Esophagus squamous epithelium (tissue), 5 donors: ENCODE measurements at places on chromosomes 2 and 18. TPM values are rescaled to one million over a fixed set of nuclear protein-coding genes. Genes with fewer than 3 reads are reported as not detected.

GRCh38 chr2:174996622-174997021 lies 8.6 kb downstream of the CHN1 start:
- no peaks in the 10 kb centered on the region for H3K36me3 ChIP-seq
- DNase-seq: no peak
- no peak overlapping the region for H3K4me3 ChIP-seq

DNA sequence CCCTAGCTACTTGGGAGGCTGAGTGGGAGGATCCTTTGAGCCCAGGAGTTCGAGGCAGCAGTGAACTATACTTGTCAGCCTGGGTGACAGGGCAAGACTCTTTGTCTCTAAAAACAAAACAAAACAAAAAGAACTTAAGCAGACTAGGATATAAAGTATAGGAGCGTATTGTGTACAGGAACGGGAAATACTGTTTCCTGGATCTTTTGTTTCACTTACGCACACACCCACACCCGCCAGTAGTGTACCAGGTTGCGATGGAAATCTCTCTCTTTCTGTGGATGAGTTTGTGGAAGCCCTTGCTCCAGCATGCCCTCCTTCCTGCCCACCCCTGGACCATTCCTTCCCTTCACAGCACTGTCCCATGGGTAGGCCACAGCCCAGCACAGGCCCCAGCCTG lies 136.3 kb downstream of the RPIA start:
- H3K27me3 ChIP-seq: no peaks in the 10 kb centered on the region
- DNase-seq: no peak
- no peaks in the 10 kb centered on the region for H3K4me1 ChIP-seq
- peak overlapping the region; percentile 55 for H3K27ac ChIP-seq

- no peaks in the 10 kb centered on the region for H3K27me3 ChIP-seq
- H3K4me1 ChIP-seq: no peaks in the 10 kb centered on the region
- no peaks in the 10 kb centered on the region for H3K36me3 ChIP-seq
- no peak for DNase-seq
Measured at GRCh38 chr2:96359310-96359709, 23.7 kb downstream of the NCAPH start.

- H3K36me3 ChIP-seq: no peaks in the 10 kb centered on the region
- H3K4me3 ChIP-seq: no peak overlapping the region
- no peak for DNase-seq
Measured at GRCh38 chr2:119710281-119710680, 31.3 kb downstream of the TMEM177 start.

GRCh38 chr18:77108821-77109647 lies 23.5 kb downstream of the MBP start:
- H3K4me1 ChIP-seq: peaks cover 25% of the 10 kb centered on the region
- peak overlapping the region; percentile 79 for H3K27ac ChIP-seq
- no peak overlapping the region for H3K4me3 ChIP-seq
- H3K36me3 ChIP-seq: peaks cover 3% of the 10 kb centered on the region
- H3K27me3 ChIP-seq: no peaks in the 10 kb centered on the region

- H3K4me1 ChIP-seq: no peaks in the 10 kb centered on the region
- no peak for DNase-seq
- H3K27ac ChIP-seq: no peak overlapping the region
- no peak overlapping the region for H3K4me3 ChIP-seq
Measured at GRCh38 chr2:205166745-205167144, 515.6 kb upstream of the NRP2 start.

DNA sequence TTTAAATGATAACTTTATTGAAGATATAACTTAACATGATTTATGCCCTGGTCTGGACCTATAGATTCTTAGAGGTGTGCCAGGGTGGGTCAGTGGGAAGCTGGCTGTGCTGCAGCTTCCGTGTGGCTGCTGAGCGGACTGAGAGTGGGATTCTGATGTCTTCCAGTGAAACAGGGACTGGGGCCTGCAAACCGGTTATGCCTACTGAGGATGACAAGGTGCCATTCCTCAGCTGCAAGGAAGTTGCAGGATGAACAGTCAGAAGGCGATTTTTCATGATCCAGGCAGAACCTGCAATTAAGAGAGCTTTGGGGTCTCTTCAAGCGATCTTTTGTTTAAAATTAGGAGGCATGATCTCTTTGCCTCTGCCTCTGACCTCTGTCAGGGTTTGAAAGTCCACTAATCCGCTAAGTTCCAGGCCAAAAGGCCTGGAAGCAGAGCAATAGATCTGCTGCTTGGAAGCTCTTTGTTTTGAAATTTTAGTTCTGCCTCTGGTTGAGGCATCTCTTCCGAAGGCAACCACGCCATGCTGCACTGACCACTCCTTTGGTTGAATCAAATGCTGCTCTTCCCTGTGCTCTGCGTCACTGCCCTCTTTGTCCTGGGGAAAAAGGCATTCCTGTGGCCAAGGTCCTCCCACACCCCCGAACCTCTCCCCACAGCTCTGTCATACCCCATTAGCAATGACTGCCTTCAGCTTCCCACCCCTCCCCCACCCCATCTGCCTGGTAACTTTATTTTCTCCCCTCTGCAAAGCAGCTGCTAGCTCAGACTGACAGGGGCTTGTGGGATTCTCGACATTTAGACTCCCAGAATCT lies 2.0 kb downstream of the TMEM169 start:
- H3K4me3 ChIP-seq: no peak overlapping the region
- H3K27me3 ChIP-seq: no peaks in the 10 kb centered on the region
- H3K36me3 ChIP-seq: no peaks in the 10 kb centered on the region
- peaks cover 24% of the 10 kb centered on the region for H3K4me1 ChIP-seq

- no peak overlapping the region for H3K27ac ChIP-seq
- no peak overlapping the region for H3K4me3 ChIP-seq
- DNase-seq: no peak
- H3K27me3 ChIP-seq: no peaks in the 10 kb centered on the region
Measured at GRCh38 chr2:240712121-240712520, 20.5 kb downstream of the AQP12A start.

GRCh38 chr2:169221745-169222369 lies 140.5 kb downstream of the LRP2 start:
- H3K27ac ChIP-seq: no peak overlapping the region
- no peak overlapping the region for H3K4me3 ChIP-seq
- no peaks in the 10 kb centered on the region for H3K27me3 ChIP-seq
- no peak for DNase-seq

Gene DYNAP
- 6.1 TPM for total RNA-seq

Gene DHRS9
- total RNA-seq: 13.2 TPM

Gene POTEC
- not detected for total RNA-seq

Gene ASNSD1
- total RNA-seq: 35.1 TPM

Gene PLGLB1
- total RNA-seq: 4.9 TPM

Gene RAMP1
- 2.6 TPM for total RNA-seq
